NCI-H1436 (cell line): ENCODE measurements at places on chromosomes 7 and 10.
A peak's percentile ranks its signal among the peaks of the same experiment; 100 is the strongest.

- no peak for DNase-seq
Observed at GRCh38 chr7:96993094-96993865, 12.1 kb upstream of the DLX6 start.

- no peak for DNase-seq
Observed at GRCh38 chr10:71684356-71685173, 35.0 kb downstream of the C10orf105 start.

- no peak for DNase-seq
Observed at GRCh38 chr10:33036670-33037069, 78.6 kb upstream of the ITGB1 start.

GRCh38 chr7:108581655-108582491 is 12.2 kb downstream of the DNAJB9 start:
- no peak for DNase-seq

GRCh38 chr10:22986771-22987542 is 59.1 kb downstream of the ARMC3 start:
- peak; percentile 41 for DNase-seq

GRCh38 chr10:121633056-121633455 is 34.8 kb upstream of the FGFR2 start:
- no peak for DNase-seq

GRCh38 chr7:12612622-12613021 is 42.1 kb downstream of the SCIN start:
- DNase-seq: no peak

DNA sequence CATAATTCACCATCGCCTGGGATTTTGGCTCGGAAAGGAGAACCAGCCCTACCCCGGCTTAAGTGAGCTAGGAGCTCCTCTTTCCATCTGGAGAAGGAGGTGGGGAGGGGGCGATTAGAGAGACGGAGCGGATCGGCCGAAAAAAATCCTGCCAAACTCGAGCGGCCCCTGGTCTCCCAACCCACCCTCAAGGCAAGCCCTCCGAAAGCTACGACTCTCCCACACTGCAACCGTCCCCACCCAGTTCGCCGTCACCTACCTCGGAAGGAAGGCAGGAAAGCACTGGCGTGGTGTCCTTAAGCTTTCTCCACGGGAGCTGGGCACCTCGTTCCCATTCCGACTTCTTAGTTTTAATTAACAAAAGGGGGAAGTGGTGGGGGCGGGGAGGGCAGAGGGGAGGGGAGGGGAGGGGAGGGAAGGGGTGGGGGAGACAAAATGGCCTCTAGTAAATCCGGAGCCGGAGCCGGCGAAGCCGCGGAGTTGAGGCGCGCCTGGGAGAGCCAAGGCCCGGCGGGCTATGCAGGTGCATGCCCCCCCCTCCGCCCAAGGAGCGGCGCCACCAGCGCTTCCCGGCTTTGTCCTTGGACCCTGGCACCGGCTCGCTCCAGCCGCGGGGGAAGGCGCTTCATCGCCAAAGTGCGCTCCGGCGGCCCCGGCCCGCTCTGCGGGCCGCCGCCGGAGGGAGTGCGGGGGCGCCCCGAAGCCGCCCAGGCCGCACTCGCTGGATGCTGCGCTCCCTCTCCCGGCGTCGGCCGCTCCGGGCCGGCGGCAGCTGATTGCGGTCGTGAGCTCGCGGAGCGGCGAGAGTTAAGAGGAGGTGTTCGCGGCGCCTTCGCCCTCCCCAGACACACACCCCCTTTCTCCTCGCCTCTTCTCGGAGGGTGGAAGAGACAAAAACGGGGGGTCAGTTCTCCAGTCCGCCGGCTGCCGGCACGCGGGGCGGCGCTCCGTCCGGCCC is at the start of gene LRRC4:
Gene LRRC4, minus strand, starts transcription at position 784 of the 958 bp plus-strand sequence. CDS start 797 bp downstream, outside the sequence.
- DNase-seq: peak; percentile 32

- no peak for DNase-seq
Observed at GRCh38 chr7:142471820-142472219, 214.0 kb upstream of the PRSS58 start.

- DNase-seq: no peak
Observed at GRCh38 chr7:30594048-30594539, 584 bp upstream of the GARS1 start.

GRCh38 chr10:34181553-34182300 is 633.4 kb downstream of the PARD3 start:
- DNase-seq: no peak

GRCh38 chr7:72386118-72386517 is 26.0 kb downstream of the CALN1 start:
- DNase-seq: no peak
